ENCODE measurements at places on chromosomes 16 and 17.

- no peak for DNase-seq
These were observed 161.1 kb upstream of the NOG start for GRCh38 chr17:56432443-56432842.

DNA sequence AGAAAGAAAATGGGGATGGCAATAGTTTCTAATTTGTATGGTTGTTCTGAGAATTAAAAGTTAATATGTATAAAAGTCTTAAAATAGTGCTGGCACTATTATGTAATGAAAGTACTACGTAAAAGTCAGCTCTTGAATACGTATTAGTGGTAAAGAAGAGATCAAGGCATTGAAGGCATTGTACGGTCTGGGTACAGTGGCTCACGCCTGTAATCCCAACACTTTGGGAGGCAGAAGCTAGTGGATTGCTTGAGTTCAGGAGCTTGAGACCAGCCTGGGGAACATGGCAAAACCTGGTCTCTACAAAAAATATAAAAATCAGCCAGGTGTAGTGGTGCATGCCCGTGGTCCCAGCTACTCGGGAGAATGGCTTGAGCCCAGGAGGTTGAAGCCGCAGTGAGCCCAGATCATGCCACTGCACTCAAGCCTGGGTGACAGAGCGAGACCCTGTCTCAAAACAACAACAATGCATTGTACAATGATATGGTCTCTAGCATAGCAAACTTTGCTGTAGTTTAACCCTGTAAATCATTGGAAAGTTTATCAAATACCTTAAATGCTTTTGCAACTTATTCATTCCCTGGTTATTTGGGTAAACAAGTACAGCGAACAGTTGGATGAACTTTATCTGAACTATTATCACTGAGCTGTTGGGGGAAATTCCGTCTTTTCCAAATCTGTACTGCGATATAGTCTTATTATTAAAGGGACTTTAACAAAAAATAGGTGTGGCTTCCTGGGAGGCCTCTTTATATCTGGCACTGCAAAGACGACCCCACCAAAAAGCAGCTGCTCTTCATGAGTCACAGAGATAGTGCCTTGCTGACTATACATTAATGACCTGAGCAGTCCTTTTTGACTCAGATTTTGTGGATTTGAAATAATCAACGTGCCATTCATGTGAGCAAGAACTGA is 73.6 kb downstream of the GPRC5B start:
- no peak for DNase-seq

DNA sequence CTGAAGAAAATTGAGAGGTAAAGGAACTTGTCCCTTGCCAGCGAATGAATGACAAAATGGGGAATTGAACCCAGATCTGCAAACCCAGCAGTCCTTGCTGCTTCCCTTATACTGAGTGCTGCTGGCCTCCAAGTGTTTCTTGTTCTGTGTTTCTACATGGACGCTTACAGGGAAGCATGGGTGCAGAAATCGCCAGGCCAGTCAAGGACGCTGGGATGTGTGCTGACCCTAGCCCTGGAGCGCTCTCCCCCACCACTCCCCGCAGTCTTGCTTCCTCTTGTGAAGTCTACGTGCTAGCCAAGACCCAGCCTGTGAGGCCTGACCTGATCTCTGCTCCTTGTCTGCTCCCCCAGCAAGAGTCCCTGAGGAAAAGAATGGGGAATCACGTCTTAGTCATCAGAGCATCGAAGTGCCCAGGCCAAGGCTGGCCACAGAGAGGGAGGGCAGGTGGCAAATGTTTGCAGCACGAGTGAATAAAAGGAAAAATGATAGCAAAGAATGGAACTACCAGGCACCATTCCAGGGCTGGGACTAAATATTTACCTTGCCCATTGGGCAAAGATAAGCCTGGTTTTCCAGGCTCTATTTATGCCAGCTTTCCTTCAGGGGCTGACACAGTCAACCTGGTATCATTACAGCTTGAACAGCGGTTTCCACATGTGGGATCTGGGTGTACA is 17.4 kb downstream of the CA4 start:
- DNase-seq: no peak

DNA sequence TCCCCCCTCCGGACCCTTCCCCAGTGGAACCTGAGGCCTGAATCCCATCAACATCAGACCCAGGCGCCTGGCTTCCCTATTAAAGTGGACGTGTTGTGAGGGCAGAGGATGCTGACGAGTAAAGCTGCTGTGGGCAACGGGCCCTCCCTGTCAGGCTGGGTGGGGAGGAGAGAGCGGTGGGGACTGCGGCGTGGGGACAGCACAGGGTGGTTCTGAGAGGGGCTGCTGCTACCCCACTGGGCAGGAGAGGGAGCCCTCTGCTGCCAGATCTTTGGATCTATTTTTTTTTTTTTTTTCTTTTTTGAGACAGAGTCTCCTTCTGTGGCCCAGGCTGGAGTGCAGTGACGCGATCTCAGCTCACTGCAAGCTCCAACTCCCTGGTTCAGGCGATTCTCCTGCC is 5.9 kb downstream of the CA5A start:
- no peak for DNase-seq

DNA sequence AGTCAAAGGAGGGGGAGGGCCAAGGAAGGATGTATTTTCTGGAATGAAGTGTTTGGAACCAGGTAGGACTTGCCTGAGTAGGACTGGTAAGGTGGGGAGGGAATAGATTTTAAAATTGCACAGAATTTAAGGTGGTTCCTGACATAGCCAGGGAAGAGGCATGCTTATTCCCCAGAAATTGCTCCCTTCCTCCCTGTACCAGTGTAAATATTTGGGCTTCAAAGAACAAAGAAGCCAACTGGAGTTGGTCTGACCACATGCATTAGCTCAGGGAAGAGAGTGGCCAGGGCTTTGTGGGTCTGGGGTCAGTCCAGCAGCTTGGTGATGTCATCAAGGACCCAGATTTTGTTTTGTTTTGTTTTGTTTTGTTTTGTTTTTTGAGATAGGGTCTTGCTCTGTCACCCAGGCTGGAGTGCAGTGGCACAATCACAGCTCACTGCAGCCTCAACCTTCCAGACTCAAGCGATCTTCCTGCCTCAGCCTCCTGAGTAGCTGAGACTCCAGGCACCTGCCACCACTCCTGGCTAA is 9.3 kb upstream of the MRTFB start:
- no peak for DNase-seq

GRCh38 chr16:3029491-3030221 is 5.8 kb downstream of the THOC6 start:
- DNase-seq: no peak

- no peak for DNase-seq
These were observed 8.7 kb downstream of the MSL1 start for GRCh38 chr17:40130352-40131042.

DNA sequence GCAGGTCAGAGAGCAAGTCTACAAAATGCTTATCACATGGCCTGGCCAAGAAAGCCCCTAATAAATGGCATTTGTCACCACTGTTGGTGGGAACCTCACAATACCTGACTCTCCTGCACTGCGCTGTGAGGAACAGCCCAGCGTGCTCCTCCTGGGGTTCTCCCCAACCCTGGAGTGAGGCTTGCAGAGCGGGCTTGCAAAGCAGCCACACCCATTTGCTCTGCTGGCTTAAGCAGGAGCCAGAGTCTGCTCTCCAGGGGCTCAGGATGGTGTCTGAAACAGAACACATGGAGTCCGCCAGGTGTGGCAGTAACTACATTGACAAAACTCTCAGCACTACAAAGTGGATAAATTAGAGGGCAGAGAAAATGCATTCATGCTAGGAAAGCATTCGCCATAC is 331.0 kb upstream of the CCL2 start:
- DNase-seq: no peak

- DNase-seq: no peak
These were observed at the start of gene KRT23 for GRCh38 chr17:40937384-40937819. Gene KRT23 (minus strand): TSS chr17:40937646. CDS start chr17:40936603, 1,043 bp downstream.

DNA sequence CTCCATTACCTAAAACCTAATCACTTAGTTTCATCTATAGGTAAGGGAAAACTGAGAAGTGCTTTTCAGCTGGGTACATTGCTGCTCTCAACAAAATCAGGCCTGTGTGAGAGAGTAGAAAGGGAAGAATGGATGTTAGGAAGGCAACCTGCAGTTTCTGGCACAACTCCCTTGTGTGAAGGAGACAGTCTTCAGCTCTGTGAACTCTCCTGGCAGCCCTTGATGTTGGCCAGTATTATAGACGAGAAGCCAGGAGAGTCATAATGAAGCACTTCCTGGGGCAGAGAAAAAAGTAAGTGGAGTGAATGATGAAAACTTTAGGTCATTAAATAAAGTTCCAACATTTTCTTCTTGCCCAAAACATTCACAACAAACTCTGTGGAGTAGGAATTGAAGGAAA is 260.1 kb downstream of the IRX3 start:
- DNase-seq: no peak

DNA sequence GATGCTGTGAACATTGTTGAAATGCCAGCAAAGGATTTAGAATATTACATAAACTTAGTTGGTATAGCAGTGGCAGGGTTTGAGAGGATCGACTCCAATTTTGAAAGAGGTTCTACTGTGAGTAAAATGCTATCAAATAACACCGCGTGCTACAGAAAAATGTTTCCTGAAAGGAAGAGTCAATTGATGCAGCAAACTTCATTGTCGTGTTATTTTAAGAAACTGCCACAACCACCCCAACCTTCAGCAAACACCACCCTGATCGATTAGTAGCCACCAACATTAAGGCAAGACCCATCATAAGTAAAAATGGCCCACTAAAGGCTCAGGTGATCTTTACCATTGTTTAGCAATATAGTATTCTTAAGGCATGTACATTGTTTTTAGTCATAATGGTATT is 27.3 kb downstream of the HLF start:
- DNase-seq: no peak

- DNase-seq: no peak
These were observed 270.0 kb downstream of the SLC39A11 start for GRCh38 chr17:72822358-72823023.

GRCh38 chr16:73176577-73177013 is 128.7 kb upstream of the ZFHX3 start:
- no peak for DNase-seq

GRCh38 chr16:55082591-55082976 is 151.9 kb downstream of the IRX5 start:
- no peak for DNase-seq

DNA sequence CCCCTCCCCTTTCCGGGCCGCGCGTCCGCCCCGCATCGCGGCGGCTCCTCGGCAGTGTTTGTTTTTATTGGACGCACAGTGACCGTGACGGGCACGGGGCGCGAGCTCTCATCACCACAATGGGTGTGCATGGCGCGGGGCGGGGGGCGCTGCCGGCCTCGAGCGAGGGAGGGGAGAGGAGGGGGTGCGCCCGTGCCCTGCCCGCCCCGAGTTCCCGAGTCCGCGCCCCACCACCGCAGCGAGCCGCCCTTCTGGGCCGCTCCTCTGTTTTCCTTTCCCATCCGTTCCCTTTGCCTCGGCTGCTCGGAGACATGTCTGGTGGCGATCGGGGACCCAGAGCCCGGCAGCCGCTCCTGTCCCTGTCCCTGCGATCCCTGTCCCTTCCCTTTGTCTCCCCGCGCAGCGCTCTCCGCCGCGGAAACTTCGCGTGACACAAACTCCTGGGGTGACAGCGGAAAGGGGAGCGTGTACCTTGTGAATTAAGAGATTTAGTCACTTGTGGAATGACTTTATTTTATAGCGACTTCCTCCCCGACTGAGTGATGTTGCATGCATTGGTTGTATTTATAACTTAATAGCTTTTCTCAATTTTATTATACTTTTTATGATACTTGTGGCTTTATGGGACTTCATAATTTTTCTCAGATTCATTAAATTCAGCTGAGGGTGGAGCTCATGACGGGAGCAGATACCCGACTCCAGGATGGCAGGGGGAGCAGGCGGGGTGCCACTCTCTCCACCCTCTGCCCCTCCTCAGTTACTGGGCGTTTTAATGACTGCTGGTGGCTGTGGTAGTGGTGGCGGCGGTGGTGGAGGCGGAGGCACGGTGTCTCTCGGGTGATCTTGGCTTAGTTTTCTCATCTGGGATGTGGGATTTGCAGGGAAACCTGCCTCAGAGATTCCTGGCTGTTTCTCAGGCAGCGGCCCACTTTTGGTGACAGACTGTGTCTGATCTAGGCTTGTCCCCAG is 40.8 kb downstream of the MRM1 start:
- no peak for DNase-seq

DNA sequence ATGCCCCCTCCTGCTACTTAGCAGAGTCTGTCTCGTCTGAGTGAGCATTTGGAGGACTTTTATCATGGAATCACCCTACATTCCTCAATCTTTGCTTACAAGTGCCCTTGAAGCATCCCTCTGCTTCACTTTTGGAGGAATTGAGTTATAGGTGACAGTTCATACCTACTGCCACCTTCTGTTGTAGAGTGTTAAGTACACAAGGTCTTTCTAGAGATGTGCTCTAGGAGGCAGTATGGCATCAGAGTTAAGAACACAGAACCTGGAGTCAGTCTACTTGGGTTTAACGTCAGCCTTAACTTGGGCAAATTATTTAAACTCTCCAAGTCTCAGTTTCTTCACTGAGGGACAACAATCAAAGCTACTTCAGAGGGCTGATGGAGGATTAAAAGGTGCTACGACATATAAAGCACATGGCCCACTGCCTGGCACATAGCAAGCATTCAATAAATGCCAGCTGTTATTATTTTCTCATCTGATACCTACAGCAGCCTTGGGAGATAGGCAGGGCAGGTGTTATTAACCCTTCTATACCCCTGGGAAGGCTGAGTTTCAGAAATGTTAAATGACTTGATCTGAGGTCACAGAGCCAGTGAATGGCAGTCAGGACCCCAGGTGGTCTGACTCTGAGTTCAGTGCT is 62.2 kb downstream of the UTP18 start:
- no peak for DNase-seq

DNA sequence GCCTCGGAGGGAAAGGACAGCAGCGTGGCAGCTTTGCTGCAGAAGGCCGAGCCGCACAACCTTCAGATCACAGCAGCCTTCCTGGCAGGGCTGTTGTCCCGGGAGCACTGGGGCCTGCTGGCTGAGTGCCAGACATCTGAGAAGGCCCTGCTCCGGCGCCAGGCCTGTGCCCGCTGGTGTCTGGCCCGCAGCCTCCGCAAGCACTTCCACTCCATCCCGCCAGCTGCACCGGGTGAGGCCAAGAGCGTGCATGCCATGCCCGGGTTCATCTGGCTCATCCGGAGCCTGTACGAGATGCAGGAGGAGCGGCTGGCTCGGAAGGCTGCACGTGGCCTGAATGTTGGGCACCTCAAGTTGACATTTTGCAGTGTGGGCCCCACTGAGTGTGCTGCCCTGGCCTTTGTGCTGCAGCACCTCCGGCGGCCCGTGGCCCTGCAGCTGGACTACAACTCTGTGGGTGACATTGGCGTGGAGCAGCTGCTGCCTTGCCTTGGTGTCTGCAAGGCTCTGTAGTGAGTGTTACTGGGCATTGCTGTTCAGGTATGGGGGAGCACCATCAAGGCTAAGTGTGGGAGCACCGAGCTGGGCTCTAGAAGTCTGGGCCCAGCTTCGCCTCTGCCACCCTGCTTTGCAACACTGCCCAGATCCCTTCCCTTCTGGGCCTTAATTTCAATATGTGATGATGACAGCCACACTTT is 18.6 kb downstream of the NOD2 start:
- DNase-seq: no peak

- DNase-seq: no peak
These were observed 25.8 kb upstream of the ACSF3 start for GRCh38 chr16:89067677-89068443.

GRCh38 chr16:77277141-77277540 is 77.9 kb downstream of the SYCE1L start:
- no peak for DNase-seq

Measured in stimulated activated CD4-positive, alpha-beta T cell treated with anti-CD3 and anti-CD28 coated beads, Interleukin-2, amount 100 ng/mL, for 48 hours (primary cell).